ENCODE measurements at places on chromosomes 2 and 18.
A peak's percentile ranks its signal among the peaks of the same experiment; 100 is the strongest.

- no peak for DNase-seq
These were observed 130.7 kb upstream of the KLF7 start for GRCh38 chr2:207296265-207296948.

GRCh38 chr2:157052685-157053224 lies 204.8 kb upstream of the GALNT5 start:
- peak; percentile 22 for DNase-seq

DNA sequence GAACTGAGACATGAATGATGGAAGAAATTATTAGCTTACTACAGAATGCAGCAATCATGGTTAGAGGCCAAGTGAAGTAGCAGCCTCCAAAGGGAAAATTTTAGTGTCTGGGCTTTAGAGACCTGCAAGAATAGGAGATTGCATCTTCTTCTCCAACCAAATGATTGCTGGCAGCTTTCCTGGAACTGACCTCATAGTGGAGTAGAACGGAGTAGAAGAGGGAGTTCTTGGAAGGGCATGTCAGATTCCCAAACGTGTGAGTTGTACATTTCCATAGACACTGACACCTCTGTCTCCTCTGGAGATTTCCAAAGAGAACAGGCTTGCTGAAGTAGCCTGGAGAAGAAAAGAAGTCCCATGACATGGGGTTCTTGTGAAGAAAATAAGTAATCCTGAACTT lies 169.8 kb upstream of the ERBB4 start:
- DNase-seq, result no peak

GRCh38 chr2:157720504-157720903 lies 91.8 kb upstream of the ACVR1C start:
- DNase-seq, result no peak

DNA sequence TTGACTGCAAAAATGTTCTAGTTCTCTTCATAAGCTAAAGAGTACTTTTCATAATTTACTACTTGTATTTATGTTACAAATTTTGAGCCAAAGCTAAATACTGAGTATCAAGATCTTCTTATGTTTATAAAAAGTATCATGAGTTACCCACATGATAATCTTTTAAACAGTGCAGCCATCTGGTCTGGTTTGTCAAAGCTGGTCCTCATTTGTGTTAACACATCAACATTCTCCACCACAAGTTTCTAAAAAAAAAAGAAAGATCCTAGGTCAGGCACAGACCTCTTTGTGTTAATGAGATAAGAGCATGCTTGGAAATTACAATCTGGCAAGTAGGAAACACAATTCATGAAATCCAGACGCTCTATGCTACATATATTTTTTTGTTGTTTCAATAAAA lies 75.5 kb upstream of the FRZB start:
- DNase-seq, result no peak

- DNase-seq, result no peak
These were observed 106.7 kb downstream of the METTL8 start for GRCh38 chr2:171327043-171327496.

DNA sequence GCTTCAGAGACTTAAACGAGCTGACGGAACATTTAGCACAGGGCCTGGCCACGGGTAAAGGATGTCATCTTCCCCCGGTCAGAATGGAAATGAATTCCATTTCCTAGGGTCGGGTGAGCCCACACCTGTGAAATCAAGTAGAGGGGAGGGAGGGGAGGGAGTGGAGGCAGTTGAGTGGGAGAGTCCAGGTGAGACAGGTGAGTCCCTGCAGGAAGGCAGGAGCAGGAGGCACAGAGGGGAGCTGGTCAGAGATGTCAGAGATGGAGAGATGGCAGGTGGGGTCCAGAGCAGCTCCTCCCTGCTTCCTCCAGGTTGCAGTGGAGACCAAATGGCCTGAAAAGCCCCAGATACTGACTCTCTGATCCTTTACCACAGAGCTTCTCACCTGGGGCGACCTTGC lies 55.2 kb downstream of the SH3BP4 start:
- no peak for DNase-seq

- no peak for DNase-seq
These were observed 348.1 kb downstream of the GALR1 start for GRCh38 chr18:77597726-77598125.

- no peak for DNase-seq
These were observed 2.0 kb downstream of the PROC start for GRCh38 chr2:127420039-127420864.

GRCh38 chr2:212076456-212076855 lies 462.1 kb downstream of the ERBB4 start:
- DNase-seq, result no peak

All from Calu3 (cell line).